ENCODE measurements at places on chromosomes 6 and 20. TPM values are rescaled to one million over a fixed set of nuclear protein-coding genes. Genes with fewer than 3 reads are reported as not detected.

DNA sequence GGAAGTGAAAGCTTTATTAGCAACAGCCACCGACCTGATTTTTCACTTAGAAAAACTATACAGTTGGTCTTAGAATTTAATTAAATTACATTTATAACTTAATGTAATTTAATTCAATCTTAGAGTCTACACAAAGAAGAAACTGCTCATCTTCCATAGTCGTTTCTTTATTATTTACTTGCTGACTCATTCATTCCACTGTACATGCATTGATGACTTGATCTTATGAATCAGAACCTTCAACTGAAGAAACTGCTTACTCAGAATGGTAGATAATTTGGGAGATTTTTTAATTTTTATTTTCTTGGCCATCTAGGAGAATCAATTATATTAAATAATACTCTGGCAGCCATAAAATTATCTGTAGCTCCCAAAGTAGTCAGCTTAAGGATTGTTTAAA lies 1021.6 kb upstream of the FLRT3 start:
- no peaks in the 10 kb centered on the region for H3K4me1 ChIP-seq
- no peaks in the 10 kb centered on the region for H3K27me3 ChIP-seq
- no peak overlapping the region for H3K4me3 ChIP-seq
- H3K36me3 ChIP-seq = no peaks in the 10 kb centered on the region
- no peak overlapping the region for H3K27ac ChIP-seq
- DNase-seq = no peak

DNA sequence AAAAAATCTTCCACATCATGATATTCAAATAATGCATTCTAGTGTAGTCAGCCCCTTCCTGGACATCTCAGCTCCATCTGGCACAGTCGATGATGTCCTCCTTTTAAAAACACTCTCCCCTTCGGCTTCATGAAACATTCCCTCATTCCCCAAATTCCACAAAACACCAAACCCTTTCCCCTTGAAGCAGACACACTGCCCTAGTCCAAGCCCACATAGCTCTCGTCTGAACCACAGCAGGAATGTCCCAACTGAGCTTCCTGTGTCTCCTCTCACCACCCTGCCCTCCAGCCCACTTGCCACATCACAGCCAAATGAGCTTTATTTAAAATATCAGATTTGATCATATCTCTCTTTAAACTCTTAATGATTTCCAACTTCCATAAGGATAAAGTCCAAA lies 106.4 kb upstream of the CARMIL1 start:
- H3K36me3 ChIP-seq = no peaks in the 10 kb centered on the region
- no peak overlapping the region for H3K27ac ChIP-seq
- H3K4me3 ChIP-seq = no peak overlapping the region
- peaks cover 13% of the 10 kb centered on the region for H3K4me1 ChIP-seq
- DNase-seq = peak; percentile 39

ADGRF5 gene
- 6.5 TPM for total RNA-seq

TBC1D32 gene
- 11.4 TPM for total RNA-seq

ZSCAN16 gene
- 1.3 TPM for total RNA-seq

B4GALT5 gene
- total RNA-seq = 9.3 TPM

LGSN gene
- total RNA-seq = 0.26 TPM

GPR6 gene
- total RNA-seq = not detected

SLC22A2 gene
- not detected for total RNA-seq

MEP1A gene
- not detected for total RNA-seq
